ENCODE measurements at places on chromosomes 2 and 18.

- DNase-seq, result peak; percentile 31
Observed at GRCh38 chr2:182870227-182870626, 3.8 kb upstream of the FRZB start.

DNA sequence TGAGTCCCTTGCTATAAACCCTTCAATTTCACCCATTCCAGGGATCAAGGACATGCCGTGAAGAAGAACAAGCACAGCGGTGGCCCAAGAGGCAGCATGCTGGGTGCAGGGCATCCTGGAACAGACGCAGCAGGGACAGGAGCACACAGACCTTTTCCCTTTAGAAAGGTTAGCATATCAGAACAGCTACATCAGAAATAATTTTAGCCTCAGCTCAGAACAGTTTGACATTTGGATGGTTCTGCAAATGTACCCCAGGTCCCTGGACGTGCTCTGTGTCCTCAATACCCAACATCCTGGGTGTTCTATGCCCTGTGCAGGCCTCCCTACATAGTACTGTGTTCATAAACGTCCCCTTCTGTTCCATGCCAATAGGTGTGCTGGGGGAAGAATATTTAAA lies 80.4 kb downstream of the MYOM1 start:
- DNase-seq, result no peak

GRCh38 chr2:221204699-221205098 lies 367.4 kb downstream of the EPHA4 start:
- DNase-seq, result no peak

DNA sequence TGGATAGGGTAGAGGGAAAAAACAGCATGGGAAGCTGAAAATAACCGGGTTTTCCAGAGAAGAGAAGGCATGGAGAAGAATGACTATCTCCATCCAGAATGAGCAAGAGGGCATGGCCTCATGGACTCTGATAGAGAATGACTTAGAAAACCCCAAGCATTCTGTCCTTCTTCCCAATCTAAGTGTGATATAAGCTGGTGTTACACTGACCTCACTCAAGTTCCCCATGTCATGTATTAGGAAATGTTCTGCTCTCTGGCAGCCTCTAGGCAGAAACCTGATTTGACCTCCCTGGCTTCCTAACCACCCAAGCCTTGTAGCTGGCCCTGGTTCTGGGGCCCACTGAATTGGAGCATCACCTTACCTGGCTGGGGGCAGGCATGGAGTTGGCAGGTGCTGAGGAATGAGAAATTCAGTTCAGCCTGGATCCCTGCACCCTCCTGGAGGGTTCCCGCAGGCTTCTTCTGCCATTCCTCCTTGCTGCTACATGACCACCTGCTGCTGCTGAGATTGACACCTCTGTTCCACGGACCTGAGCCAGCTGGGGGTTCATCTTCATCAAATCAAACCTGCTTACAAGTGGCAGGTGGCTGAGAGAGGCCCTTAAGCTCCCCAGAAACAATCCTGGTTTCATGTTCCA lies 5.2 kb upstream of the SIGLEC15 start:
- DNase-seq, result no peak

DNA sequence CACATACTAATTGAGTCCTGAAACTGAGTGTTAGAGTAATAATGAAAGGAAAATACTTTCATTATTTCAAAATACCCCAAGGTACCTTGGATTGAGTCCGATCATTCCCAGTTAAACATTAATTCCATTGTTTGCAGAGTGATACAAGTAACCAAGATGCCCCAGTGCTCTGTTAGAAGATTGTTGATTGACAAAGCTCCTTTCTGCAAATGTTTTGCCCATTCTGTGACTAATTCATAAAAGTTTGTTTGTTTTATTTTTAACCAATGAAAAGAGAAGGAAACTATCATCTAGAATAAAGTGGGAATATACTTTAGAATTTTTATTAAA lies 124.0 kb downstream of the GULP1 start:
- no peak for DNase-seq

DNA sequence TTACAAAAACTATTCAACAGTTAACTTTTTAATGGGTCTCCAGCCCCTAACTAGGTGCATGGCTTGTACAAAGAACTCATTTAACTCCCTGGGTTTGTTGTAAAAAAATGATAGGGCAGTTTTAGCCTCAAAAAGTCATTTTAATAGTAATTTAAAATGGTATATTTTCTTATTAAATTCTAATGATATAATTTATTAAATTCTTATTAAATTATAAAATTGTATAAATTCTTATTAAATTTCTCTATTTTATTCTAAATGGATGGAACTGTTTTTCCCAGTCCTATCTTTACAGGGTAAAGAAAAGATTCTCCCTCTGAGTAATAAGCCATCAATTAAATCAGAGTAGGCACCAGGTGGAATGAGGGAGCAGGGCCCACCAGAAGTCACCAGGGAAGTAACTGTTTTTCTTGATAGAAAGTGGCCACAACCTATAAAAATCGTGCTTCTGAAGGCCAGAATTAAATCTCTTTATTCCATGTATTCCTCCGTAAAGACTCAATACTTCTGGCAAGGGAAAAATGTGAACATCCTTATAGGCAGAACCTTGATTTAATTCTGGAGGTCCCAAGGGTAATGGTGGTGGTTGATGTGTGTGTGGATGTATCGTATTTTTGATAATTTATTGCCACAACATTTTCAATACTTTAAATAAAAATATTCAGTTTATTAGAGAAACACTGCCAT lies 814 bp downstream of the FKBP7 start:
- no peak for DNase-seq

- no peak for DNase-seq
Observed at GRCh38 chr18:8142932-8143331, 466.3 kb upstream of the RAB12 start.

DNA sequence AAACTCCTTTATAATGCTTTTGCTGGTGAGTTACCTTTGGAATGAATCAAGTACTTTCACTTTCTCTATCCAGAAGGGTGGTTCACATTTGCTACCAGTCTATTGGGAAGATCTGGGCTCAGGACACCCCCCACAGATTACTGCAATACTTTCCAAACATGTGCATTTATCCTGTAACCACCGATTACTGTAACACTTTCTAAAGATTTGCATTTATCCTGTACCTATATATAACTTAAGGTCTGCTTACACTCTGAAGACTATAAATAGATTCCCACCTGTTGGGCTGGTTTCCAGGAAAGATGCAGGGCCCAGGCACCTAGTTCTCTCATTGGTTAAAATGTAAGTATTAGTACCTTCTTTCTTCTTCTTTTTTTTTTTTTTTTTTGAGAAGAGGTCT lies 113.0 kb upstream of the NEDD4L start:
- DNase-seq, result peak; percentile 21

DNA sequence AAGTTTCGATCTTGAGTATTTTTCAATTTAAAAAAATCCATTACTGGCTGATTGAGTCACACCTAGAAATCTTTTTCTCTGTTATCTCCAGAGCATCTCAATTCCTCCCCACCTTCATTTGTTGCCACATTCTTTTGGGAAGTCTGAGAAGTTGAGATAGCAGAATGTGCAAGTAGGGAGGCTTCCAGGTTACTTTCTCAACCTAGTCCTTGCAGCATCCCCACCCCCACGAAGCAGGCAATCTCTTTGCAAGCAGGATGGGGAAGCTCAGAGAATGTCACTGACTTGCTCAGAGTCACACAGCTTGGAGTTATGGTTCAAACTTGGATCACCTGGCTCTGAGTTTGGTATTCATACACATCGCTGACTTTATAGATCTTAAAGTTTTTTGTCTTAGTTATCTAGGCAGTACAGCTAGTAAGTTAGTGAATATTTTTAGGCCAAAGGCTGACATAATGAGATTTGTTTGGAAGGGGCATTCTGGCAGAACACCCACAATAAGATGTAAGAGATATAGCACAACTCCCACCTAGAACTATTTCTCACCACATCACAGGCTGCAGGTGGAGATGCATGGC lies 25.9 kb upstream of the LCLAT1 start:
- no peak for DNase-seq

DNA sequence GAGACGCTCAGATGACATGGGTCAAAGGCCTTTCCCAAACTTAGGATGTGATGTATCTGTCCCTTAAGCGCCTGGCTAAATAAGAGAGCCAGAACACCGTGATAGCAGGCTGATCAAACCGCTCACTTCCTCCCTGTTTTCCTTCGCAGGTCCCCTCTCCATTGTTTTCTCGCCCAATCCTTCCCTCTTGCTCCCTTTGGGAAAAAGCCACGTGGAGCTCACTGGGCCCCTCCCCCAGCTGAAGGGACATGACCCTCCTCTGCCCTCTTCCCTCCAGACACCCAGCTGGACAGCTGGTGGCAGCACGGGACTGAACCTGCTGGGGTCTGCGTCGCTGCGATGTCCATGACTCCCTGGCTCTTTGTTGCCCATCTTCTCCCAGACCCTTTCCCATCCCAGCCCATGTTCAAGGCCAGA lies 201.7 kb downstream of the TNS1 start:
- no peak for DNase-seq

DNA sequence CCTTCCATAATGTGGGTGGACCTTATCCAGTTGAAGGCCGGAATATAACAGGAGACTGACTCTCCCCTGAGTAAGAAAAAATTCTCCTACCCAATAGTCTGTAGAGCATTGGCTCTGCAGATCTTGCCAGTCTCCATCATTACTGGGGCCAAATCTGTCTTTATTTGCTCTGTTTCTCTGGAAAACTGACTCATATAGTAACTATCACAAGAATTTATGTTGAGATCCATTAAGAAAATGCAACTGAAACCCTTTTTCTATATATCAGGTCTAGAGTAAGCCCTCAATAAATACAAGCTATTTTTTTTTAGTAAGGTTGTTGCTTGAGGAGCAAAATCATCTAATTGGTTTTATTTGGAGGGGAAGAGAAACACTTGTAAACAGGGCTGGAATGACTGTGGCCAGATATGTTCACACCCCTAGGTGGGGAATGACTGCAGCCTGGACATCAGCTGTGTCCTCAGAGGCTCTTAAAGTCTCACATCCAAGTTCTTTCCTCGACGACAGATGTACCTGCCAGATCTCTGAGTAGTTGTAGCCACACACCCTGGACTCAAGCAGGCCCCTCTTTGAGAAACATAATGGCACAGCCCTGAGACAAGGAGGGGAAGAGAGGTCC lies 339.7 kb downstream of the TNS1 start:
- no peak for DNase-seq

- DNase-seq, result no peak
Observed at GRCh38 chr18:10190564-10190963, 263.9 kb upstream of the APCDD1 start.

- DNase-seq, result no peak
Observed at GRCh38 chr2:187187519-187187918, 260.5 kb downstream of the CALCRL start.

GRCh38 chr2:10369269-10370255 lies 66.9 kb downstream of the HPCAL1 start:
- DNase-seq, result no peak

- DNase-seq, result no peak
Observed at GRCh38 chr2:144052083-144052482, 467.8 kb downstream of the ZEB2 start.

Data from germinal center (tissue), 1 donor.